Stimulated activated CD4-positive, alpha-beta T cell treated with anti-CD3 and anti-CD28 coated beads, Interleukin-1b, Interleukin-23, amount 100 ng/mL, for 4 hours (primary cell): ENCODE measurements at places on chromosomes 16 and 17.

DNA sequence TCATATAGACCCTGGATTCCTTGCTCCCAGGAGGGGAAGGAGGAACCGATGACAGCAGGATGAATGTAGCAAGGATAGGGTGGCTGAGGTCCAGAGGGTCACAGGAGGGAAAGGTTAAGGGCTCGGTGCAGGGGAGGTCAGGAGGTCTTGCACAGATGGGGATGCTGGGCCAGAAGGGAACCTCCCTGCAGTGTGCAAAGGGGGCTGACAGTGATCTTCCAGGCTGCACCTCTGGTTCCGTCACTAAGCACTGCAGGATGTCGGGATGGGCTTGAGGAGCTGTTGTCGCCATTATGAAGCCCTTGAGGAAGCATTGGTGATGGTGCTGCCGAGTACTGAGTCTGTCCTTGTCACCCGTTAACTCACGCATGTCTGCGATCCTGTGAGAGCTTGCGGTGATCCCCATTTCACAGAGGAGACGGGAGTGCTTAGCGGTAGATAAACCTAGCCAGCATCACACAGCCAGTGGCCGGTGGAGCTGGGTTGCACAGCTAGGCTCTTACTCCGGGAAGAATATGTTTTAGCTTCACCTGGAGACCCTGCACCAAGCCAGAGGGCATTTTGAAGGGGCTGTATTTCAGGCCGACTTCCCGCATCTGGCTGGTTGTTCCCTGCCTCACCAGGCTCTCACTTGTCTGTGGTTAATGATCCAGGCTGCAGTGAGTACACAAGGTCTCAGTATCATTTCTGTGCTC lies 120.4 kb downstream of the SNX29 start:
- DNase-seq: no peak

GRCh38 chr17:40530531-40530994 lies 29.1 kb upstream of the TNS4 start:
- no peak for DNase-seq

DNA sequence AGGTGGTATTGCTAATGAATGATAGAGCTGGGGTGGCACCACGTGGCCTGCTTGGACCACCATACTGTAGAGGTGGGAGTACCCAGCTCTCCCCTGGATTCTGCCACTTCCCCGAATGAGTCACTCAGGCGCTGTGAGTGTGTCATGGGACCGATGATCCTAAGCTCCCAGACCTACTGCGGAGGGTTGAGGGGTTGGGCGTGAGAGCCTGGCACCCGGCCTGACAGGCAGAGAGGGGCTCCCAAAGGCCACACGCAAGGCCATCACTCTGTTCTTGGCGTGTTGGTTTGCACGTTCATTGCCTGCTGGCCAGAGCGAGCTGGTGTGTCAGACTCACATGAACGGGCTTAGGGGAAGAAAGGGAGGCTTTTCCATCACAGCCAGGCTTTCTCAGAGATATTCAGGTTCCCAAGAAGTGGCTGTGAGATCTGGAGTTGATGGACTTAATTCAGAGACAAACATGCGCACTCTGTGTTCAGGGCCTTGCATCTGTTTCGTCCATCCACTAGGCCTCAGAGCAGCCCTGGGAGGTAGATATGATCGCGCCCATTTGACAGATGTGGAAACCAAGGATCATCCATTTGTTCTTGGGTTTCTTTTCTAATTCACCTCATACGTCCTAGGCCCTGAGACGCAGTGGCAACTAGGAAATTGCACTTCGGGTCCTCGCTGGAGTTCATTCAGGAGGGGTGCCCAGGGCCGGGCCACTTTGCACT lies 41.4 kb downstream of the CMIP start:
- DNase-seq: no peak

GRCh38 chr17:67632141-67632540 lies 85.6 kb upstream of the NOL11 start:
- no peak for DNase-seq

DNA sequence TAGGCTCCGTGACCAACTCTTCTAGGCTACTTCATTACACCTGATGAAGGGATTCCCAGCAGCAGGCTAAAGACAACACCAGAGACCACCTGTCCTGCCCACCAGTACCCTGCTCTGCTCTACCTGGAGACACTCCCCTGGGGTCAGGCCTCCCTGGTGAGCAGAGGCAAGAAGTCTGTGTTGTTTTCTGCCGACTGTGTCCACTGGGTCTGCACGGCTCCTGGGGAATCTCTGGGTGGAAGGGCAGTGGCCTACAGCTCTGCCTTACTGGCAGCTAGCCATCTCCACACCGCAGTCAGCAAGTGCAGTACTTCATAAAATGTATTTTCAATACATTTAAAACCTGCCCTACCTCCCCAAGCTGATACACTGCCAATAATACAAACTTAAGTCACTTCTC lies 6.8 kb downstream of the RSL1D1 start:
- DNase-seq: no peak

DNA sequence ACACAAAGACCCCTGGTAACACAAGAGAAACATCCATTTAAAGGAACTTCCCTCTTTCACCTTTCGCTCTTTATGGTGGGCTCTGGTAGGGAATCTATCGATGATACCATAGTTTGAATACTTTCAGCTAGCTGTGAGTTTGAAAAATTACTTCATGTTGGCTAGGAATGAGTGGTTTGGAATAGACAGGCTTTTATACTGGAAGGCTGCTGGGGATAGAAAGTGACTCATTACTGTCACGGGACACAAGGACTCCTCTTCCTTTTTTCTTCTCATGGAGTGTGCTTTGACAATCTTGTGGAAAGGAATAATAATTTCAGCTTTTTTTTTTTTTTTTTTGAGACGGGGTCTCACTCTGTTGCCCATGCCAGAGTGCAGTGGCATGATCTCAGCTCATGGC lies 76.9 kb downstream of the CYB561 start:
- no peak for DNase-seq

DNA sequence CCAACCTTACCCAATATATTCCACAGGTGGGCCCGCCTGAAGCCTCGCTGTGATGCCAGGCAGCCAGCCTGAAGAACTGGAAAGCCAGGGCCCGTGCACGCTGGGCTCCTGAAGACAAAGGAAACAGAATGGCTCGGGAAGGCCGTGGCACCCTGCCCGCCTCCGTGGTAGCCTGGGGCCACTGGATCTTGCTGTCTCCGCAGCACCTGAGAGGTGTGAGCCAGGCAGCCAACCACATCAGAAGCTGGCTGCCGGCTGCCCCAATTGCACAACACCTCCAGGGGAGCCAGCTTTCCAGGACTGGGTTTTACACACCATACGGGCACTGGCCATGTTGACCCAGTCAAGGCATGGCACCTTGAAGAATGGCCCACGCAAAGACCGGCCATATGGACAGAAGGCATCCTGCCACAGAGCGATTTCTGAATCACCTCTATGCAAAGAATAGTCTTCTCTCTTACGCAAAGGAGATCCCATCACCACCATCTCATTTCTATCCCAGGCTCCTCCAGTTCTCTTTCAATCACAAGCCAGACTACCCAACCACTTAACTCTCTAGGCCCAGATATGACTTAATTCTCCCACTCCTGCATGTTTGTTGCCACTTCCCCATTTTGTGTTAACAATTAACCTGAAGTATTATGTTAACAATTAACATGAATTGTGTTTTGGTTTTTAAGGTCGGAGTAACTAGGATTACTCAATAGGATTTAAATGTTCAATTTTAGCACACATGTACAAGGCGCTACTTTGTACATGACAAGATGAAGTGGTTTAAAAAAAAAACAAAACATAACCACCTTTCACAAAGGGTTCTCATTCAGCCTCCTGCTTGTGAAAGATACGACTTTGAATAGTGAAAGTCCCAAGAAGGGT lies 32.1 kb downstream of the ZFHX3 start:
- DNase-seq: no peak

GRCh38 chr16:66681676-66682075 lies 14.9 kb downstream of the CMTM4 start:
- no peak for DNase-seq

DNA sequence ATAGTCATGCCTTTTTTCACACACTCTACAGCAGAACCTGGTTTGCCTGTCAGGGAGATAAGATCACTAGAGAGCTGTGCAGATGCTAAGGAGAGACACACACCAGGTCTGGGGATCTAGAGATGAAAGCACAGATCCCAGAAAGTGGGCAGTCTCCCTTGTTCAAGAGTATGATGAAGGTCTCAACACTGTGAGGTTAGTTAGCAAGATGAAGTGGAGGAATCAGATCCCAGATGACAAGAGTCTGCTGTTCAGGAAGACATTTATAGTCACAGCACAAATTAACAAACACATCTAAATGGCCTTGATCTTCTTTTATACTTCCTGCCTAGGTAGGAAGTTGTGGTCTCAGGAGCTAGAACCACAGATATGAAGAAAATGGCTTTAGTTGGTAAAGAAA lies 23.4 kb upstream of the SKAP1 start:
- DNase-seq: no peak

- DNase-seq: no peak
Measured at GRCh38 chr17:19752216-19753050, 4.3 kb upstream of the ALDH3A1 start.

DNA sequence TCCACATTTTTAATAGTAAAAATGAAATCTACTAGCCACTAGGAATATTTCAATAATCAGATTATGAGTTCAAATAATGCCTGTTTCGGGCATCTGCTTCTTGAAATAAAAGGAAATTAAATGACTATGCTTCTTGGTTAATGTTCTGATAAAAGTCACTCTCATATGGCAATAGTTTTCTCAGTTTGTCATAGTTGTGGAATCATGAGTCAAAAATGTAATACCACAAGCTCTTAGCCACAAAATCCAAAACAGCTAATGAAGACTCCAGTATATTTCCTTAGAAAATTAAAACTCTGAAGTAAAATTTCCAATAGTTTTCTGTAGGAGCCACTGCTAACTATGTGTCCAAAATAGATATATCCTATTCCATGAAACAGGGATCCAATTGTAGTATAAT lies 676.3 kb upstream of the CDH8 start:
- no peak for DNase-seq

DNA sequence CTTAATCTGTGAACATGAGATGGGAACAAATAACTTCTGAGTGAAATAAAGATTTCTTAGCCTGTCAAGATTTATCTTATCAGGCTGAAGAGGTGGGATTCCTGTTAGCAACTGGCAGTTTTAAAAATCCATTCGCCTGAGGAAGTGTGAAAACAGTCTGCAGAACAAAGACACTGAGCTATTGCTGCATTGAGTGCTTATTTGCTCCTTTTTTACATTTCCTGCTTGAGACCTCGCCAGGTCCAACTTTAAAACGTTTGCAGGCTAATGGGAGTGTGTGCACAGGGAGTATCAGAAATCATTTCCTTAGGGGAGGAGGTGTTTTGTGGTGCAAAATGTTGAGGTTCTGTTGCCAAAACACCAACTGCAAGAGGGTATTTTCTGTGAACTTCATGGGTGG lies 957.8 kb upstream of the RBFOX1 start:
- no peak for DNase-seq

DNA sequence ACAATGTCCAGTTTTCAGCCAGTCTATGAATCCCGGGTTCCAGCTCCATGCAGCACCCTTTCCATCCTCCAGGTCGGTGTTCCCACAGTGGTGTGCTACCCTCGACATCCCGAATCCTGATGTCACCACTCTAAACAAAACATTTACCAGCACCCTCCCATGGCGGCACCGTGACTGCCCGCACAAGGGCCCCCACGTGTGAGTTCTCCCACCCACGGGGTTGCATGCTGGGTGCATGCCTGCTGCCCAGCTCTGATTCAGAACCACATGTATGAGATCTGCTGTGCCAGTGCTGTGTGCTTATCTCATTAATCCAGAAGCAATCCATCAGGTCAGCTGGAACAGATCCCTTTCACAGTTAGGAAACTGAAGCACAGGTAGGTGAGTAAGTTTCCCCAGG lies 57.4 kb downstream of the C16orf78 start:
- DNase-seq: no peak

DNA sequence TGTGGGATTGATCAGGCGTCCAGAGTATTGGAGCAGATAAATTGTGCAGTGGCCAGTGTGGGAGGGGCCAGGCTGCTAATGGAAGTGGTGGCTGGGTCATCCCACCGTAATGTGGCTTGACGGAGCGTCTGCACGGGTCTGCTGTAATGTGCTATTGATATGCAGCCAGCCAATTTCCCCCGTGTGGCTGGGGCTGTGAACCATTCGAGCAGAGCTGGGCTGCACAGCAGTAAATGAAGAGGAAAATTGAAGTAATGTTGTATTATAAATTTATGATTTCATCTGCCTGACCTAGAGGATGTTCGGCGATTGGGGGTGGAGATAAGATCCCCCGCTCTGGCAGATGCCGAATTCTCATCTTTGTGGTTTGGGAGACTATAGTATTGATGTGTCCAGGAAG lies 121.5 kb downstream of the CCDC182 start:
- DNase-seq: no peak

GRCh38 chr16:78684030-78684611 lies 584.7 kb downstream of the WWOX start:
- DNase-seq: no peak

DNA sequence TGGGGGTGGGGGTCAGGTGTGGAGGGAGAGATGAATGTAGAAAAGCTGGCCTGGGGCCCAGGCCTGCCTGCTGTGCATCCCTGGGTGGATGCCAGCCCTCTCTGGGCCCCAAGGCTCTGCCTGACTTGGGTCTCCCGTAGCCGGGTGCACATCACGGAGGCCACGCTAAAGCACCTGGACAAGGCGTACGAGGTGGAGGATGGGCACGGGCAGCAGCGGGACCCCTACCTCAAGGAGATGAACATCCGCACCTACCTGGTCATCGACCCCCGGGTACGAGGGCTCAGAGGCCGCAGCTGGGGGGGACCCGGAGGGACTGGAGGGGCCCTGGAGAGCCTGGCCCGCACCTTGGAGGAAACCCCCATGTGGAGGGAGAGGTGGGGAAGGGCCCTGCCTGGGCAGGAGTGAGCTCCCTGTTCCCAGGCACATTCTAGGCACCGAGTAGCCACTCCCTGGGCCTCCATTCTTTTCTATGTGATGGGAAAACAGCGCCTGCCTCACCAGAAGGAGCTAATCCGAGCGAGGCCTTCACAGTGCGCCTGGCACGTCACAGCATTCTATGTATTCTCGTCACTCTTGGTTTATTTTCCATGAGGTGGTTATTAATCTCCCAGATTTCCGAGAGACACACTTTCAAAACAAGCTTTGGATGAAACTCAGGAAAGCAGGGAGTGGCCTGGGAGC lies 34.7 kb downstream of the ADCY7 start:
- no peak for DNase-seq

- DNase-seq: no peak
Measured at GRCh38 chr17:6070430-6070912, 292 bp downstream of the WSCD1 start.

DNA sequence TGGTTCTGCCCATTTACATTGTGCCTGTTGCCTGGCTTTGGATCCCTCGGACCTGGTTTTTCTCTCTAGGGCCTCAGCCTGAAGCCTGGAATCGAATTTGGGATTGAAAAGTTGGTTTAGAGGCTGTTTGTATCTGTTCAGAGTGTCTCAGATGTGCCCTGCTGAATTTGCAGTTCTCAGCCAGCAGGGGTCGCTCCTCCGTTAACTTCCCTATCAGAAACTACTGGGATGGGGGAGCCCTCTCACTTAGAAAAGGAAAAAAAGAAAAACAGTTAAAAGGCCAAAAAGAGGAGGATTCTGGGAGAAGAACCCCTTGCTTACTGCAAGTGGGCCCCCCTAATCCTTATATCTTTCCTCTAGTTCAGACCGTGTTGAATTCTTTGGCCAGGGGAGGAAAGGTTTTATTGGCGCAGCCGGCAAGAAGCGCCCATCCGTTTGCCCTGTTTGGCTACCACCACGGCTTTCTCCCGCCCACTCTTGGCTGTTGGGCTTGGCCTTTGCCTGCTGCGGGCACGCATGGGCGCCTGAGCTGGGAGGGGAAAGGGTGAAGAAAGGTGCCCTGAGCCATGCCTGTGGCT lies 8.7 kb downstream of the FZD2 start:
- DNase-seq: no peak

GRCh38 chr16:65044873-65045272 lies 77.0 kb downstream of the CDH11 start:
- no peak for DNase-seq
